ENCODE measurements at places on chromosomes 16 and 17. TPM values are rescaled to one million over a fixed set of nuclear protein-coding genes. Genes with fewer than 3 reads are reported as not detected.

CTNS gene
- 17.7 TPM for total RNA-seq

SLC5A10 gene
- not detected for total RNA-seq

KRT14 gene
- total RNA-seq = not detected

DNA sequence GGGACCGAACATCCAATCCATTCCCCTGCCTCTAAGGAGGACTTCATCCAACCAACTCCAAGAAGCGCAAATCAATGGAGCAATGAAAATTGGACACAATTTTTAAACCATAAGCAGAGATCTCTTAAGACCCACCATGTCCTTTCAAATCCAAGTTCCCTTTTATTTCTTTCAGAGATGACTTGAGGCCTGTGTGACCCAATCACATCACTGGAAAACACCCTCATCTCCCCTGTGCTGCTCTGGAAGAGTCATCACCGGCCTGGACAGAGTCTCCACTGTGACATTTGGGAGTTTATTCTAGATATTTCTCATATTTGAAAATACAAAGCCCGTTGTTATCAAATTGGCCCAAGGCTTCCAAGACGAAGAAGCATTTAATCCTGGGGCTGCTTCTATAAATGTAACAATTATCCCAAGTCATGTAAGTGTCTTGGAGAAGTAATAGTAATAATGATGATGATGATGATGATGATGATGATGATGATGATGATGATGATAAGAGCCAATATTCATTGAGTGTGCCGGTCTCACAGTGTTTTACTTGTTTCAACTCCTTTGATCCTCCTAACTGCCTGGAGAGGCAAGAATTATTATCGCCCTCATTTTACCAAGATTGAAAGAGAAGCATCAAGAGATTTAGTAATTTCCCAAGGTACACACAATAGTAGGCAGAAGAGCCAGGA, 72.1 kb downstream of the COPRS start:
- DNase-seq = no peak

DNA sequence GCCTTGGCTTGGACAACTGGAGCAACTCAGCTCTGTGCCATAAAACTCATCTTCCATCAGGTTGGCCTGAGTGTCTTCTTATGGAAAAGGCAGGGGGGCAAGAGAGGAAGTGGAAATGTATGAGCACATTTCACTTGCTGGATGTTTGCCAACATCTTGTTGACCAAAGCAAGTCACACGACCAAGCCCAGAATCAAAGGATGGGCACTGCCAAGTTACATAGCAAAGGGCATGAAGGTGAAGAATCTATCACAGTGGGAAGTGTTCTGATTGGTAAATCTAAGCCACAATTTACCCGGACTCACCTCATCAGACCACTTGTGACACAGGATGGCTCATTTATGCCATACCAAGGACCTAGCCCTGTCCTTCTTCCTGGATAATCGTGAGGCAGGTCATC, 310.5 kb upstream of the IRX5 start:
- no peak for DNase-seq

ARL5C gene
- not detected for total RNA-seq

ABCC3 gene
- not detected for total RNA-seq

CCDC200 gene
- not detected for total RNA-seq

KSR1 gene
- 55.0 TPM for total RNA-seq

PDXDC1 gene
- 53.7 TPM for total RNA-seq

DNA sequence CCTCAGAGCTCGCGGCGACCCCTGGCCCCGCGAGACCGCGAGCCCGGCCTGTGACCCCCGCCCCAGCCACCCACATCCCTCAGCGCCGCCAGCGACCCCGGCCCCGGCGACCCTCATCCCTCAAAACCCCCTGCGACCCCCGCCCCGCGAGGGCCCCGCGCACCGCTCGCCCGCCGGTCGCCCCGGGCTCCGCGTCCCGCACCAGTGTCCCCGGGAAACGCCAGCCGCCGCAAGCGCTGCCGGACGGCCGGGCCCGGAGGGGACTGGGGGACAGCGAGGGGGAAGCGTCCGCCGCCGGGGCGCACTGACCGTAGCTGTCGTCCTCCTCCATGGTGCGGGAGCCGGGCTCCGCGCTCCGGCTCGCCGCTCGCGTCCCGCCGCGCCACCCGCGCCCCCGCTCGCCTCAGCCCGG, at the start of gene CYTH1:
Gene CYTH1 (minus strand): TSS at position 381 of the 412 bp plus-strand sequence. CDS start 50 bp downstream, at position 331.
- no peak for DNase-seq

CA5A gene
- not detected for total RNA-seq

C17orf100 gene
- total RNA-seq = 1.5 TPM

HOXB4 gene
- total RNA-seq = 2.3 TPM

GRCh38 chr16:12201216-12201615, 224.7 kb downstream of the SNX29 start:
- DNase-seq = no peak

- DNase-seq = no peak
Observed at GRCh38 chr16:54116124-54116655, 170.4 kb downstream of the IRX3 start.

SLC5A11 gene
- total RNA-seq = not detected

DNA sequence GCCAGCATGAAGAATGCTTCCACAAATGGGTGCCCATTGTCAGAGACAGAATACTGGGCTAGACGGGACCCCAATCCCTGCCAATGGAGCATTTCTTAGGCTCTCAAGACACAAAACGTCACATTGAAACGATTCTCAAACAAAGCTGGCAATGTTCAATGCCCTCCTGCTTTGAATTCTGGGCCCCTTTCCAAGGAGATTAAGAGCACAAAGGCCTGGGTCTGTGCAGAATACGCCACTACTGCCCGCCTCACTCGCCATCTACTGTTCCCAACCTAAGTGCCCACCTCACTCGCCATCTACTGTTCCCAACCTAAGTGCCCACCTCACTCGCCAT, 9.7 kb downstream of the CFAP20 start:
- no peak for DNase-seq

GRCh38 chr16:78768718-78769117, 669.3 kb downstream of the WWOX start:
- peak; percentile 89 for DNase-seq

DHRS7C gene
- not detected for total RNA-seq

- DNase-seq = no peak
Observed at GRCh38 chr17:58382872-58383242, 30.9 kb upstream of the SUPT4H1 start.

KCNJ16 gene
- not detected for total RNA-seq

WNT3 gene
- 0.12 TPM for total RNA-seq

GRCh38 chr17:83081684-83082201, 2.3 kb downstream of the METRNL start:
- no peak for DNase-seq

CHST4 gene
- total RNA-seq = not detected

PRR35 gene
- total RNA-seq = not detected

SCGB1C2 gene
- total RNA-seq = not detected

MYLK3 gene
- total RNA-seq = 0.15 TPM

DNA sequence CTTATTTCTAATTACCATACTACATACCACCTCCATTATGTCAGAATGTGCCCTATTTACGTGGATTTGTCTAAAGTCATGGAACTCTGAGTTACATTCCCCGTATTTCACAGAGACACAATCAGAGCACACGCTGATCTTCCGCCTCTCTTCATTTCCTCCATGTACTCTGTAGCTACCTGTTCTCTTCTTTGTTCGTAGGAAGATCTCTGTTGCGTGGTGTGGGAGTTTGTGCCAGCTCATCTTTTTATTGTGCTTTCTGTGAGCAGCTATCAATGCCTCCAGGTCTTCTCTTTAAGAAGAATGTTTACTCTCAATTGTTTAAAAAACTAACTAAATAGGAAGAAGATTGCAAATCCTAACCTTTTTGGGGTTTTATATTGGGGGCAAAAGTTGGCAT, 26.9 kb downstream of the NLRC5 start:
- DNase-seq = no peak

DNA sequence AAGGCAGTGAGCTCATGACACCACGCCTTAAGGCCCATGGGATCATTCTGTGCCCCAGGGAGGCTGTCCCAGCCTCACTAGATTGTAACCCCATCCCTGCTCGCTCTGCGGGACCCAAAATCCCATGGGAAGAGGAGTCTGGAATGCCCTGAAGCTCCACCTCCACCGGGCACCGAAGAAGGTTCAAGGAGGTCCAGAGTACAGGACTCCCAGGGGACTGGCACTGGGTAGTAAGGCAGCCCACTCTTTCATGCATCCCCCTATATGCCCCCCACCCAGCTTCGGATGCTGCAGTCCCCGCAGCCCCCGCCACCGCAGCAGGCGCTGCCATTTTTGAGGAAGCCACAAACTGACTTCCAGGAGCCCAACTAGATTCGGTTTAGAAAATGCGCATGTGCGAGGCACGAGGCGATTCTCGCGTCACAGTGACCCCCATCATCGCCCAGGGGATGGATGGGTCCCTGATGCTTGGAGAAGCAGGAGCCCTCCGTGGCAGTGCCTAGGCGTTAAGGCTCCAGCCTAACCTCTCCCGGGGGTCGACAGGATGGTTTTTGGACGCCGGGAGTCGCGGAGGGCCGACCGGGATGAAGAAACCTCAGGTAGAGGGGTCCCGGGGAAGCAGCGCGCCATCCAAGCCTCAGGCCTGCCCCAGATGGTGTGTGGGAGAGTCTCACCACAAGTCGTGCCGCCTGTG, 1681.0 kb downstream of the TP53TG3F start:
- no peak for DNase-seq

GRCh38 chr17:18877104-18877645, 19.2 kb downstream of the PRPSAP2 start:
- no peak for DNase-seq

TMEM204 gene
- total RNA-seq = 14.8 TPM

DNA sequence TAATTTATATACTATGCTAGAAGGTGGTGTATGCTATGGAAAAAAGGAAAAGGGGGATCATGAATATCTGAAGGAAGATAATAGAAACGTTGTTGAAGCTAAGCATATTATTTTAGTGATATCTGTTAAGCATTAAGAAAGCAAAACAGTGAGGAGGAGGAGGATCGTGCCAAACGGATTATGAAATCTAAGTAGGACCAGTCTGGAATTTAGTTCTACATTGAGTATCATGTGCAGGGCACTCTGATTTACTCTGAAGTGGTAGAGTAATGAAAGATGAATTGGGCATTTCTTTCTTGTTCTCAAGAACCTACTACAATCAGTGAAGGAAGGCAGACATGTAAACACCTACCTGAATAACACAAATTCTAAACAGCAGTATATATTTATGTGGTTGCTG, 195.3 kb downstream of the CYB561 start:
- DNase-seq = no peak

OR1F1 gene
- total RNA-seq = not detected

DNA sequence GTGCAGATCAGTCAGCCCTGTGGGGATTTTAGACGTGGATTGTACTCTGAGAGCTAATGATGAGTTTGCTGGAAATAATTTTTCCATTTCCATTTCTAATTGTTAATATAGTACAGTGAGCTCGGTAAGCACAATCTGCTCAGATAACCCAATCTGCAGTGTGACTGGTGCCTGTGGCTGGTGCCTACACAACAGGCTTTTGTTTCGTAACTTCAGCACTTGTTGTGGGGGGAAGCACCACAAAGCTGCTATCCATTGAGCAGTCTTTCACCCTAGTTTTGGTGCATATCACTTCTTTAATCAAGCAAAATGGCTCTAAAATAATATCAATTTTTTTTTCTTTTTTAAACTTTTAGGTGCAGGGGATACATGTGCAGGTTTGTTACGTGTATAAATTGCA, 534.9 kb upstream of the HSBP1 start:
- DNase-seq = no peak

DNA sequence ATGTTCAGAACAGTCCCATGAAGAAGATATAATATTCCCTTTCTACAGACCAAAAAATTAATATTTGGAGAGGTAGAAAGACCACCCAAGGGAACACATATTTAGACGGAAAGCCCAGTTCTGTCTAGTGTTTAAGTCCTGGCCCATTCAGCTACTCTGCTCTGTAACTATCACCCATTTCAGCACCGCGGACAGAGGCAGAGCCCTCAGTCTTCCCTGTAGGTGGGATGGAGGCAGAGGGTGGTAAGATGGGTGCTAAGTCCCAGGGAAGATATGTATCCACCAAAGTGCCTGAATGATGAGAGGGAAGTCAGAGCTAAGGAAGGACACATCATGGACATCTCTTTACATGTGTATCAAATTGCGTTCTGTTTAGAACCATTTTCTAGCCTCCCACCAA, 27.8 kb upstream of the C16orf78 start:
- no peak for DNase-seq

PIRT gene
- not detected for total RNA-seq

DNA sequence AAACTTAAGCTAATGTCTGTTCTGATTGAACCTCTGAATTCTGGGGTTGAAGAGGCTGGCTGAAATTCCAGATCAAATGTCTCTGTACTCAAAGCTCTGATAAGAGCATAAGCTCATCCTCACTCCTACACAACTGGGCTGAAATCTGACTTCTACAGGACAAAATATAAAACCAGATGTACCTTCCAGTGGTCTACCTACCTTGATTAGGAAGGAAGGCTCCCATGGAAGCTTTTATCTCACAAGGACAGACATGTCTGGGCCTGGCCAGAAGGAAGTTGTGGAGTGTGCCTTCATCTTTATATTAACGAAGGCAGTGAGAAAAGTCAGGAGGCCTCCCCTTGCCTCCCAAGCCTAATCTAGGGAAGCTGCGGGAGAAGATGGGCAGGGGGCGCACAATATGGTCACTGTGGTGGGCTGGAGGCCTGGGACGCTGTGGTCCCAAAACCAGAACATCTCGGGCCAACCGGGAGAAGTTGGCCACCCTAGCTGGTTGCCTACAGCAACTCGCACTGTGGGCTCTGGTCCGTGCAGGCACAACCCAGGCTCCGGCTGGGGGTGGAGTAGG, 55.6 kb upstream of the LRRC37A3 start:
- DNase-seq = no peak

DNA sequence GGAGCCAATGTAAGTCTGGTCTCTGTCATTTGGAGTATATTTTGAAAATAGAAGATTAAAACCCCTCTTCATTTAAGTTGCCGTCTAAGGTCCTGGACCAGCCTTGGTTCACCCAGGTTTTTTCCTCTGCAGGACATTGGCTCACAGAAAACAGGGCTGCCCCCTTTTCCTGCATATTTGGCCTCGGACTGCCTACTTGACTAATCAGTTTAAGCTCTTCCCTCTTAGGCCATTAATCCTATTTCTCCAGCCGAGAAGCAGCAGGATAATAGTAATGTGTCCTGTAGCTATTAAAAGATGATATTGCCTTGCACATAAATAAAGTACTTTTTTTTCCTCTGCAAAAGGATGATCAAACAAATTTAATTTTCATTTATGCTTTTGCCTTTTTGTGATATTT, 52.1 kb downstream of the PRKCA start:
- no peak for DNase-seq

Measured in activated CD4-positive, alpha-beta memory T cell treated with anti-CD3 and anti-CD28 coated beads for 36 hours (primary cell).